ENCODE measurements at places on chromosomes 5 and 9. TPM values are rescaled to one million over a fixed set of nuclear protein-coding genes. Genes with fewer than 3 reads are reported as not detected.

The URM1 gene
- 62.3 TPM for total RNA-seq

The TRPM3 gene
- 9.7 TPM for total RNA-seq

The TNC gene
- 11.4 TPM for total RNA-seq

The NR2F1-AS1 gene
- 2.1 TPM for total RNA-seq

The GPR151 gene
- not detected for total RNA-seq

The AP3B1 gene
- total RNA-seq = 50.0 TPM

- DNase-seq = no peak
- H3K4me1 ChIP-seq = no peaks in the 10 kb centered on the region
Measured at GRCh38 chr5:68891718-68892117, 202.1 kb upstream of the SLC30A5 start.

DNA sequence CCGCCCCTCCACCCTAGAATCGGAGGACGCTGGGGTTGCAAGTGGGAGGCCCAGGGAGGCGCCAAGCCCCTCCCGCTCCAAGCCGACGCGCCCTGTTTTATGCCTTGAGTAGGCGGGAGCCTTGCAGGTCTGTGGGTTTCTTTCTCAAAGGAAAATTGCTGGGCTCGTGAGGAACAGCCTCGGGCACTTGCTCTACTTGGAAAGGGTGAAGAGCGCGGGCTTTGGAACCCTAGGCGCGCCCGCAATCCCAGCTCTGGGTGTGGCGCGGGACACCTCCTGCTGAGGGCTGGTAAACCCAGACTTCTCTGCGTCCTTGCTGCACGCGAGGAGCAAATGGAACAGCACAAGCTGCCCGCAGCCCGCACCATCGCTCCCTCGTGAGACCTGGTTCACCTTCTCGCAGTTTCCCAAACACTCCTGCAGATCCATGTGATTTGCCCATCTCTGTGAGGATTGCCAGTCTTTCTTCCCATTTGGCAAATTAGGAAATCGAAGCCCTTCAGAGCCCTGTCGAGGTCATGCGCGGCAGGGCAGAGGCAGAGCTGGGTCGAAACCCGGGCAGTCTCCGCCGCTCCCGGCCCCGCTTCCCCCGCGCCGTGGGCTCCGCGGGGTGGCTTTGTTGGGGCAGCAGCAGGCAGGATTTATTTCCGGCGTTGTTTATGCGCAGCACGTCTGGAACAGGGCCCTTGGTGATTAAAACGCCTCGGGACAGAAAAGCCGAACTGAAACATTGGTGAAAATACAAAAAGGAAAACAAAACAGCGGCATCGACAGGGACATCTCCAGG is 98.4 kb upstream of the CPLX2 start:
- no peak overlapping the region for H3K27ac ChIP-seq
- no peak for DNase-seq
- H3K27me3 ChIP-seq = peaks cover 1% of the 10 kb centered on the region
- no peaks in the 10 kb centered on the region for H3K4me1 ChIP-seq

- no peak overlapping the region for H3K27ac ChIP-seq
- H3K4me3 ChIP-seq = no peak overlapping the region
- H3K4me1 ChIP-seq = no peaks in the 10 kb centered on the region
- no peak for DNase-seq
- no peaks in the 10 kb centered on the region for H3K27me3 ChIP-seq
- H3K36me3 ChIP-seq = no peaks in the 10 kb centered on the region
Measured at GRCh38 chr9:17018540-17019196, 116.2 kb upstream of the CNTLN start.

GRCh38 chr5:170791325-170791954 is 7.9 kb downstream of the GABRP start:
- H3K36me3 ChIP-seq = no peaks in the 10 kb centered on the region
- no peaks in the 10 kb centered on the region for H3K27me3 ChIP-seq
- peaks cover 3% of the 10 kb centered on the region for H3K4me1 ChIP-seq
- H3K4me3 ChIP-seq = no peak overlapping the region

GRCh38 chr9:12394105-12394504 is 299.1 kb upstream of the TYRP1 start:
- H3K27me3 ChIP-seq = no peaks in the 10 kb centered on the region
- no peak overlapping the region for H3K4me3 ChIP-seq
- H3K27ac ChIP-seq = no peak overlapping the region
- H3K4me1 ChIP-seq = no peaks in the 10 kb centered on the region

DNA sequence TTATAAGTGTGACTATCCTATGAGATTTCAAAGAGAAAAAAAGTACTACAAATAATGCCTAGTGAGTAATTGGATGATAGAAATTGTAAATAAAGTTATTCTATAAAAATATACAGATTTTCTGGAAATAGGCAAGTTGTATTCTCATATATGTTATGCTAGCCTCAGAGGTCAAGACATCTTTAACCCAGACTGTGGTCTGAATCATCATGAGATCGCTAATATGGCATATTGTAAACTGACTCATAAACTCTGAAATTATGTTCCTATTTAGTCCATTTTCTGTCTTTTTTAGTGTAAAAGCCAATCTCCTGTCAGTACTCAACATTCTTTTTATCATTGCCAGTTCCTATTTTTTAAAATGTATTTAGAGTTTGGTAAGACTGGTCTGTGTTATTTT is 14.2 kb downstream of the LOX start:
- H3K4me1 ChIP-seq = 0 out of 2 replicates have a peak, but pooled peaks cover 2% of the 10 kb centered on the region
- DNase-seq = no peak
- no peaks in the 10 kb centered on the region for H3K36me3 ChIP-seq

DNA sequence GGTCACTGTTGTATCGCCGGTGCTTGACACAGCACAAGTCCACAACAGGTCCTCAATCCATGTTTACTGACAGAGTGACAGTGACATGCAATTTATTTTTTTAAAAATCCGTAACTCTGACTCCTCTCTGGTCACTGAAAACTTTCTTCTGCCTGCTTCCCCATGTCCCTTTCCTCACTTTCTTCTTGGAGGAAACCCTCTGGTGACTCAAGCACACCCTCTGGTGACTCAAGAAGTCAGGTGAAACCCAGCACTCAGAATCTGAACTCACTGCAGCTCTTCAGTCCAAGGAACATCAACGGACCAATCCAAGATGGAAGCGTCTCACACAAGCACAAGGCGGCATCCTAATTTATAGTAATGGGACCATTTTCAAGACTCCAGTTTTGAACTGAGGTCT is 245.9 kb downstream of the FSTL4 start:
- DNase-seq = no peak
- H3K27ac ChIP-seq = no peak overlapping the region
- peaks cover 23% of the 10 kb centered on the region for H3K4me1 ChIP-seq
- no peaks in the 10 kb centered on the region for H3K36me3 ChIP-seq
- no peak overlapping the region for H3K4me3 ChIP-seq

GRCh38 chr5:121967187-121967586 is 5.4 kb downstream of the SRFBP1 start:
- no peaks in the 10 kb centered on the region for H3K4me1 ChIP-seq
- no peak overlapping the region for H3K4me3 ChIP-seq
- H3K36me3 ChIP-seq = no peaks in the 10 kb centered on the region
- H3K27me3 ChIP-seq = no peaks in the 10 kb centered on the region

DNA sequence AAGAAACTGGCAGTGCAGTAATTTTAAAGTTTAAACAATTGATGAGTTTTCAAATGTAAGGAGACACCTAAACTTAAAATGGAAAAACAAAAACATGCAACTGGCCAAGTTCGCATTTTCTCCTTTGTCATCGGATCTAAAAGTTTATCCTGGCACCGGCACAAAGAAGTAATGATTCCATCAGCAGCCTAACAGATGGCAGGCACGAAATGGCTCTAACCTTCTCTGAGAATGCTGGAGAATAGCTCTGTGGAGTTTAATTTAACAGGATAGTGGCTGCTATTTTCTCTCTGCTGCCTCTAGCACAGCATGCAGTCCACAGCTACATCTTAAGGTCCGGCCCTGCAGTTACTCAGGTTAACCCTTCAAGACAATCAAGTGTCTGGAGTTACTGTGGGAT is 82.2 kb downstream of the PRELID2 start:
- no peak overlapping the region for H3K27ac ChIP-seq
- no peaks in the 10 kb centered on the region for H3K27me3 ChIP-seq

DNA sequence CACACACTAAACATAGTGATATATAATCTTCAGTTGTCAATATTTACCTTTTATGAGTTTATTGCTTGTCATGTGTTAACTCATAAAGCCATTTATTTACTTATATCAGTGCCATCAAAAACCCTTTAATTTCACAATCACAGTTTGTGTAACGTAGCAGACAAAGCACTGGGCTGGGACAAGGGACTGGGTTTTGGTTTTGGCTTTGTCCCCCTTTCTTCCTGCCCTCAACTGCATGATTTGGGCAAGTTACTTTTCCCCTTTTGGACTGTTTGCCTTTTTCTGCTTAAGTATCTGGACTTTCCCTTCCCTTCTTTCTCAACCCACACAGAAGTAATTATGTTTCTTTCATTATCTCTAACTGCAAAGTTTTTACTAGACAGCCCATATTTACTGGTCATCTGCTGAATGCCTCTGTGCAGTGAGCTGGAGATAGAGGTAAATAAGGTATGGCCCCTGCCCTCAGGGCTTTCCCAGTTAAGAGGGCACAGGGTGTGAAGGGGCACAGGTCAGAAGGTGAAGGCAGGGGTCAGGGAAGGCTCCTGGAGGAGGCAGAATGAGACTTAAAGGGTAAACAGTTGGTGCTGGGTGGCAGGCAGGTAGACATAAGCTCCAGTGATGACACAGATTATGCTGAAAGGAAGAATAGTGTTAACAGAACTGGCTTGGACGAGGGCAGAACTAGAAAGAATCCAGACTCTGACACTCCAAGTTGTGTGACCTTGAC is 14.8 kb upstream of the NR3C1 start:
- no peak for DNase-seq
- H3K4me1 ChIP-seq = no peaks in the 10 kb centered on the region
- no peak overlapping the region for H3K27ac ChIP-seq

- no peaks in the 10 kb centered on the region for H3K27me3 ChIP-seq
- DNase-seq = no peak
- no peaks in the 10 kb centered on the region for H3K36me3 ChIP-seq
- no peaks in the 10 kb centered on the region for H3K4me1 ChIP-seq
Measured at GRCh38 chr9:14004110-14004509, 309.8 kb downstream of the NFIB start.

- DNase-seq = no peak
- H3K4me3 ChIP-seq = no peak overlapping the region
- no peaks in the 10 kb centered on the region for H3K36me3 ChIP-seq
- no peaks in the 10 kb centered on the region for H3K27me3 ChIP-seq
Measured at GRCh38 chr5:79955356-79955895, 35.6 kb downstream of the MTX3 start.

- no peaks in the 10 kb centered on the region for H3K27me3 ChIP-seq
- no peak overlapping the region for H3K4me3 ChIP-seq
- H3K4me1 ChIP-seq = no peaks in the 10 kb centered on the region
Measured at GRCh38 chr5:137837491-137838394, 29.9 kb upstream of the MYOT start.

DNA sequence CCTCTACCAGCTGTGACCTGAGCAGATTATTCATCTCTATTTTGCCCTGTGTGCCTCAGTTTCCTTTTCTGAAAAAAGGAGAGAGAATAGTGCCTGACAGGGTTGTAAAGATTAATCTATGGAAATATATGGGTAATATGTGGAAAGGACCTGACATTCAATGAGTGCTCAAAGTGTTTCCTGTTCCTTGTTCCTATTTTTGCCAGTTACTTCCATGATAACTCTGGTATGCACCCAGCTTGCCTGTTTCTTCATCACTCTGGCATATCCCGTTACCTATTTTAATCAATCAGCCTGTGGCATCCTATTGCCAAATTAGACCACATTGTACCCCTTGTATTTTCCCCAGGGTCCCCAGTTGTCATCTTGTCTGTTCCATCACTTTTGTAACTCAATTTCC is 3.6 kb upstream of the ARAP3 start:
- H3K4me3 ChIP-seq = no peak overlapping the region
- no peaks in the 10 kb centered on the region for H3K27me3 ChIP-seq
- H3K4me1 ChIP-seq = peaks cover 18% of the 10 kb centered on the region

DNA sequence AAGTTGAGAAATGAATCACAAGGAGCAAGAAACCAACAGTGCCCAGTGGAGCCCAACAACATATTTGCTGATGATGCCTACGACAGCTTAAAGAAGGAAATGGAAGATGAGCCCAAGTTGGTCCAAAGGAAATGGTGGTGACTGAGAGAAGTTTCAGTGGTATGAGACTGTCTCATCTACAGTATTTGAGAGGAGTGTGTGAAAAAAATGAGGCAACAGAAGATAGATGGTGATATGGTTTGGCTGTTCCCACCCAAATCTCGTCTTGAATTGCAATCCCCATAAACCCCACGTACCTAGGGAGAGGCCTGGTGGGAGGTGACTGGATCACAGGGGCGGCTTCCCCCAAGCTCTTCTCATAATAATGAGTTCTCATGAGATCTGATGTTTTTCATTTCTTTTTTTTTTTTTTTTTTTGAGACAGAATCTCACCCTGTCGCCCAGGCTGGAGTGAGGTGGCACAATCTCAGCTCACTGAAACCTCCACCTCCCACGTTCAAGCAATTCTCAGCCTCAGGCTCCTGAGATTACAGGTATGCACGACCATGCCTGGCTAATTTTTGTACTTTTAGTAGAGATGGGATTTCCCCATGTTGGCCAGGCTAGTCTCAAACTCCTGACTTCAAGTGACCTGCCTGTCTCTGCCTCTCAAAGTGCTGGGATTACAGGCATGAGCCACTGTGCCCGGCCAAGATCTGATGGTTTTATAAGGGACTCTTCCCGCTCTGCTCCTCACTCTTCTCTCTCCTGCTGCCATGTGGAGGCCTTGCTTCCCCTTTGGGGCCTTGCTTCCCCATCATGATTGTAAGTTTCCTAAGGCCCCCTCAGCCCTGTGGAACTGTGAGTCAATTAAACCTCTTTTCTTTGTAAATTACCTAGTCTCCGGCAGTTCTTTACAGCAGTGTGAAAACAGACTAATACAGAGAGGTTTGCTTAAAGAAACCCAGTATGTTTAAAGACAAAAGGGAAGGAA is 30.2 kb downstream of the EFCAB9 start:
- no peaks in the 10 kb centered on the region for H3K27me3 ChIP-seq
- H3K36me3 ChIP-seq = peaks cover 8% of the 10 kb centered on the region
- H3K4me1 ChIP-seq = no peaks in the 10 kb centered on the region
- no peak overlapping the region for H3K27ac ChIP-seq
- DNase-seq = no peak

GRCh38 chr5:116075191-116075831 is 9.5 kb upstream of the COMMD10 start:
- no peaks in the 10 kb centered on the region for H3K27me3 ChIP-seq
- no peaks in the 10 kb centered on the region for H3K36me3 ChIP-seq
- no peak overlapping the region for H3K4me3 ChIP-seq
- no peak for DNase-seq
- no peak overlapping the region for H3K27ac ChIP-seq
- no peaks in the 10 kb centered on the region for H3K4me1 ChIP-seq

DNA sequence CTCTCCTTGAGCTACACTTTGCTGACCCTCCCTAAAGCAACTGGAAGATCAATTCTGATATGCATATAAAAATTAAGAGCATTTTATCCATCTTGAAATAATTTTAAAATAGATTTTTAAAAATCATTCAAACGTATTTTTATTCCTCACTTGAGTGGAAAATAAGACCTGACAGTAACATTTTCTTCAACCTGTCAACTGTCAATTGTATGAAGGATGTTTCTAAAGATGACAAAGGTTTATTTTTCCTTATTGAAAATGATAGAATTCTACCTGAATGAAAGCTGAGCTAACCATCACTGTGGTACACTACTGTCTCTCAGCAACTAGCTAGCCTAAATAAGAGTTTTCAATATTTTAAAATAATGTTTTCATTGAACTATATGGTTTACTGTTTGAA is 7.0 kb downstream of the EFNA5 start:
- no peak overlapping the region for H3K4me3 ChIP-seq
- no peak overlapping the region for H3K27ac ChIP-seq

Data from H1 (cell line).